Fibroblast of pulmonary artery (primary cell): ENCODE measurements at places on chromosomes 11 and 22.

GRCh38 chr22:17436382-17436980 is 67.2 kb downstream of the CECR2 start:
- DNase-seq, result peak; percentile 25

- DNase-seq, result no peak
Observed at GRCh38 chr11:11521306-11522002, 100.4 kb downstream of the GALNT18 start.

DNA sequence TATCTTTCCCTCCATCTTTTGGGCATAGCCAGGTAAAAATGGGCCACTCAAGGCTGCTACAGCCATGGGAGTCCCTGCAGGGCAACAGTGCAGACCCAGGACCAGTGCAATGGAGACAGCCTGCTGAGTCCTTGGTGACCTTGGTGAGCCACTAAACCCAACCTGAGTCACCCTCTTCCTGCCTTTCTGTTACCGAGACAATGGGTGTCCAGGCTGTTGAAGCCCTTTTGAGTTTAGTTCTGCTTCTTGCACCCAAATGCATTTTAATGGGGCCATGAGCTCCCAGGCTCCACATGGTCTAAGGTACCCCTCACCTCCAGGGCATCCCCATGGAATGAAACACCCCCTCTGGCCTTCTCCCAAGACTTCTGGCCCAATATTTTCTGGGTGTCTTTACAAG is 874 bp upstream of the PLAAT4 start:
- no peak for DNase-seq

GRCh38 chr11:81394311-81394710 is 1339.4 kb downstream of the FAM181B start:
- DNase-seq, result no peak

- no peak for DNase-seq
Observed at GRCh38 chr11:2919837-2920236, 9.4 kb downstream of the PHLDA2 start.

DNA sequence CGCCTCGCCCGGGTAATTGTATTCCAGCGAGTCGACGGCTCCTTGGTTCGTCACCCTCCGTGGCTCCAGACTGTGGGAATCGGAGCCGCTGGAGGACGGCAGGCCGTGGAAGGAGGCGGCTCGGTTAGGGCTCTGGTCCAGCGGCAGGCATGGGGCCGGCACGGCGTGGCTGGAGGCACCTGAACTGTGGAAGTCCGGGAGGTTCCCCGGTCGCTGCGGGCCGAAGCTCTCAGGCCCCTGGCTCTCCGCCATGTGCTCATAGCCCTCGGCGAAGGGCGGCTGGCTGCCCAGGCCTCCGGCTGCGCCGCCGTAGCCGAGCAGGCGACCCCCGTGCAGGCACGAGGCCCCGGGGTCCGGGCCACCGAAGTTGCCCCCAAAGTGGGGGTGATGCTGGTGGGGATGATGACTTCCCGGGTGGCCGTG is 1.7 kb downstream of the MN1 start:
- DNase-seq, result peak; percentile 29

DNA sequence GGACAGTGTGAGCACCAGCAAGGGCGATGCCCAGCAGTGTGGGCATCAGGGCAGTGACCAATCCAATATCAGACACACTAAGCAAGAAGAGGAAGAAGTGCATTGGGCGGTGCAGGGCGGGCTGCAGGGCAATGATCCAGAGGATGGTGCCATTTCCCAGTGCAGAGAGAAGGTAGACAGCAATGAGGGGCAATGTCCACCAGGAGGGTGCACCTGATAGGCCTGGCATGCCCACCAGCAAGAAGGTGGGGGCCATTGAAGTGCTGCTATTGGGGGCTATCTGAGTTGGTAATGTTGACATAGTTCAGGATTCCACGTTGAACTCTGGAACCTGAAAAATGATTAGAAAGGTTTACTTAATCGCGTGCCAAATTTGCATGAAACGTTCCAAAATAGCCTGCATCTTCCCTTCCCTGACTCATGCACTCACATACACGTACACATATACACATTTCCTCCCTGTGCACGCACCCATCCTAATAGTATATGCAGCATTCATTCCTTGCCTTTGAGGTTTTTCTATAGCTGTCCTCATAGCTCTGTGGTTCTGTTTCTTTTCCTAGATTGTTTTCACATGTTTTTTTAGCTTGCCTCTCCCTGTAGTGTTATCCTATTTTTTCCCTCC is at the start of gene OR51S1:
Gene OR51S1, minus strand, starts transcription at position 301 of the 625 bp plus-strand sequence. Its CDS starts 0 bp downstream, at position 301.
- no peak for DNase-seq

DNA sequence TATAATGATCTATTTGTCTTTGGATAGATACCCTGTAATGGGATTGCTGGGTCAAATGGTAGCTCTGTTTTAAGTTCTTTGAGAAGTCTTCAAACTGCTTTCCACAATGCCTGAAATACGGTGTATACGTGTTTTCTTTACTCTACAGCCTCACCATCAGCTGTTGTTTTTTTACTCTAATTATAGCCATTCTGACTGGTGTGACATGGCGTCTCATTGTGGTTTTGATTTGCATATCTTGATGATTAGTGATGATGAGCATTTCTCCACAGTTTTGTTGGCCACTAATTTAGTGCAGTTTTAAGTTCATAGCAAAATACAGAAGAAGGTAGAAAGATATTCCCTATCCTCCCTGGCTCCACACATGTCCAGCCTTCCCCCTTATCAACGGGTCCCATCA is 26.3 kb upstream of the VPREB1 start:
- DNase-seq, result no peak

GRCh38 chr11:23932485-23932898 is 564.4 kb upstream of the LUZP2 start:
- DNase-seq, result peak; percentile 80

- DNase-seq, result no peak
Observed at GRCh38 chr11:83449338-83449913, 163.3 kb upstream of the CCDC90B start.

- DNase-seq, result no peak
Observed at GRCh38 chr22:35889071-35889470, 139.6 kb downstream of the RBFOX2 start.

GRCh38 chr11:121018746-121019145 is 5.2 kb upstream of the TBCEL start:
- no peak for DNase-seq

GRCh38 chr22:45532235-45532631 is 29.6 kb downstream of the FBLN1 start:
- no peak for DNase-seq

- no peak for DNase-seq
Observed at GRCh38 chr22:31627223-31627731, 34.7 kb downstream of the PISD start.

DNA sequence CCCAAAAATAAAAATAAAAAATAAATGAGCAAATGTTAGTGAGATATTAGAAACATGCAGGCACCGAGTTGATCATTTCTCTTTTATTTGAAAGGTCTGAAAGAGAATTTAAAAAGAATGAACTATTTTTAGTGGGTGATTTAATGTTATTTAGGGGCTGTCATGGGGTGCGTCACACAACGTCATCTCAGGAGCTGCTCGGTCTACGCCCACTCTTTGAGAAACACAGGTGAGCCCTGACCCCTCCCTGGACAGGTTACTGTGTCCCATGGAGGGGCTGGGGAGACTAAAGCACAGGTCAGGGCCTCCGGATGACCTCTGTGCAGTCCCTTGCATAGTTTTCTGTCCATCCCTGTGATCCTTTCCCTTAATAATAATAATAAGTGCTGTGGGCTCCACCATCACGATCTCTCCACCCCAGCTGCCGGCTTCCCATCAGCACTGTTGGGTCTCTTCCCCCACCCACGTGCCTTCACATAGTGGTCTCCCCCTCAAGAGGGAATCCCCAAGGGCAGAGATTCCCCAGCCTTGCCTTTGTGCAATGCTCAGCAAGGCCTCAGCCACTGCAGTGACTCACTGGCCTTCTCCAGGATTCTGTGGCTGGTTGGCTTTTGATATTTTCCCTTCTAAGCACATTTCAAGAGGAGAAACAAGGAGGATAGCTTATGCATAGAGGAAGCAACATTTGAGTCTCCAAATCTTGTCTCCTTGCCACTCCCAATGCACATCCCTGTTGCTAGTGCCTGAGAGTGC is 159.9 kb downstream of the TTC17 start:
- DNase-seq, result no peak

DNA sequence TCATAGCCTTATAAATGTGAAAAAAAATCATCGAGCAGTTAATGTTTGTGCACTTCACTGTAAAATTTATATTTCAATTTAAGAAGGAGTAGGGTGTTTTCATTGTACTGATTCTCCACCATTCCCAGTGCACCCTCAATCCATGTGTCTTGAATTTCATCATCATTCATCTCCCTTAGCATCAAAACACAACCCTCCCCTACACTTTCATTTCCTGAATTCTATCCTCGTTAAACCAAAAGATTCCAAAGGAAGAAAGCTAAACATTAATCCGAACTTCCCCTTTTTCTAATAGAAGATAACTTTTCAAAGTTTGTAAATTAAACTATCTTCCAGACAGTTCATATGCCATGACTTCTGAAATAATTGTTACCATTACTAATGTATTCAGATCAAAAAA is 34.1 kb upstream of the OR8B8 start:
- no peak for DNase-seq

- DNase-seq, result no peak
Observed at GRCh38 chr22:41914611-41915034, 251 bp downstream of the SHISA8 start.

GRCh38 chr11:75031224-75031753 is 42.6 kb downstream of the NEU3 start:
- peak; percentile 89 for DNase-seq

DNA sequence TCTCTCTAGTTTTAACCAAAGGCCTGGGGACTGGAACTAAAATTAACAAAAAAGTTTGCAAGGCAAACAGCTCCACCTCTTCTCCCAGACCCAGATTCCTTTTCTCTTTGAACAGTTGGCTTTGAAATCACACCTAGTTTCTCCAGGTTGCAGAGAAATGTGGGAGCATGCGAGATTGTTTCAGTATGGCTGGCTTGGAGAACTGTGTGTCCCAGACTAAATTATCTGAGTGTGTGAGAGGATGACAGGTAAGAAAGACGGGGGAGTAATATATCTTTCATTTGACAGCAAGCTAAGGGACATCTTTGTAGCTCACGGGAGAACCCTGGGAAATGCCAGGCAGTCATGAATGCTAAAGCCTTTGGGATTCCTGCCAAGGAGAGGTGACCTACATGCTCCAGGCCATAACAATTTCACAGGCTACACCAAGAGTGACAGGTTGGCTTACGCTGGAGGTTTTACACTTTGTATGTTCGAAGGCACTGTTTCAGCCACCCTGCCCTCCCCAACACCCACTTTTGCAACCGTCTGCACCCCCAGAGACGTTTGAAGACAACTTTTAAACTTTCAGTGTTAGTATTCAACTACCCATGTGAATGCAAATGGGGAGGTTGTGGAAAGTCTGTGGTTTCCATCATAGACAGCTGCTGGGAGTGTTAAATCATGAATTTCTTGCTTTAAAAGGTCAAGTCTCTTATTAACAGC is 109.3 kb upstream of the SNX19 start:
- no peak for DNase-seq

- DNase-seq, result no peak
Observed at GRCh38 chr11:126233391-126233790, 21.8 kb downstream of the FAM118B start.

DNA sequence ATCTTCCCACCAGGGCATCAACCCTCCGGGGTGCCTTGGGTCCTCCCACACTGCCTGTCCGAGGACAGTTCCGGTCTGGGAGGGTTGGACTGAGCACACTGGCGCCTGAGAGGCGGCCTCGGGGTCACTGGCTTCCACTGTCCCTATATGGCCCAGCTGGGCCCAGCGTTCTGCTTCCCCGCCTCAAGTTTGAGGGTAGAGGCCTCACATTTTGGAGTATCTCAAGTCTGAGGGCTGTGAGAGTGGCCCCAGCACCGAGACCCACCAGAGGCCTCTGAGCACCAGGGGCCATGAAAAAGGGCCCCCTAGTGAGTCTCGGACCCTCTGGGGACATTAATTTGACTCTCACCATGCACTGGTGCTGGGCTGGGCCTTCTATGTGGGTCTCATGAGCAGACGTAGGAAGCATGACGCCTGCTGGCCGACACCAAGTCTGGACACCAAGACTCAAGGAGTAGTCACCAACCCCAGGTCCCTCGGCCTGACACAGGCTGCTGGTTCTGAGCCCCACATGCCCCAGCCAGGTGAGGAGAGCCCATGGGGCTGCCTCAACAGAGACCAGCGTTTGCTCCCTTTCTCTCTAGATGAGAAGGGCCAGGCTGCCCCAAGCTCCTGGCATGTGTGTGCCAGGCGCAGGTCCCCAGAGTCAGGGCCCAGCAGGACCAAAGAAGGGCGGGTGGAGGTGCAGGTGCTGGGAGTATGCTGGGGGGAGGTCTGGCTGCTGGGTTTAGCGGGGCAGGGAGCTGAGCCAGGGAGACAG is 27.5 kb downstream of the ARVCF start:
- no peak for DNase-seq

GRCh38 chr22:48855593-48856307 is 971.9 kb downstream of the BRD1 start:
- no peak for DNase-seq

DNA sequence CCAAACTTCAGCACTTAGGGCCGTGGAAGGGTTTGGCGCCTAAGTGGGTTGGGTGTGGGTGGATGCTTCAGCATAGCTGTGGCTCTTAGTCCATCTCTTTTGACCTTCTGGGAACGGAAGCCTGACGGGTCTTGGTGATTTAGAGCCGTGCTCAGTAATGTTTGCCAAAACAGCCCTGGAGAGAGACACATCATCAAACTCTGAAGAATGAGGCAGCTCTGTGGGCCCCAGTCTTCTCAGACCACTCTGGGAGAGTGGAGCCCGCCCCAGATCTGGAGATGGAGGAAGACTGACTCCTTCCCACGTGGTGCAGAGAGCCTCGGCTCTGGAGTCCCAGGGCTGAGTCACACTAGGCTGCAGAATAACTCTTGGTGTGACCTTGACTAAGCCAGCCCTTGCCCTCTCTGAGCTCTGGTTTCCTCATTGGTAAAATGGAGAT is 168.9 kb downstream of the C11orf91 start:
- peak; percentile 51 for DNase-seq

- no peak for DNase-seq
Observed at GRCh38 chr11:119701591-119702549, 27.1 kb downstream of the NECTIN1 start.

- no peak for DNase-seq
Observed at GRCh38 chr22:49996119-49996517, 16.4 kb downstream of the IL17REL start.

DNA sequence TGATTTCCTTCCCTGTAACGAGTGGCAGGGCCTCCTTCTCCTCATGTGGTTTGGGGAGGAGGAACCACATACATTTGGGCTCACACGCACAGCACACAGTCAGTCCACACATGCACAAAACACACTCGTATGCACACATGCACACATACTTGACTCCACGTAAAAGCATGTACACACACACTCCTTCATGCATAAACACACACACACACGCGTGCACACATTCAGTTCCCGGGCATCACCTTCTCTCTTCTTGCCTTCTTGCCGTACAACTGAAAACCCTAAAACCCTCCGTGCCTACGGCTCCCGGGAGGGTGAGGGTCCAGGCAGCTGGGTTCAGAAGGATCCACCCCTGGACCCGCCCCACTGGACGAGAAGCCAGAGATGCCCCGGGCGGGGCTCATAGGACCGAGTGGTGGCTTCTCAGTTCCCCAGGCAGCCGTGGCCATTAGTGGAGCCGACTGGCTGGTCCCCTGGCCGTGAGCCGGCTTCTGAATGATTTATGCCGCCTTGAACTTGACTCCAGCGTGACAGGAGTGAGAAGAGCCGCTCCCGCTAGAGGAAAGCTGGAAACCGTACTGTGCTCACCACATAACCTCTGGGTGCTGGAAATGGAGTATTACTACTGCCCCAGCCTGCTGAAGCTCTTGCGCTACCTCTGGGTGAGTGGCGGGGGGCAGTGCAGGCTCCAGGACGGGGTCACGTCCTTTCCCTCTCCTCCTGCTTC is 117.4 kb downstream of the KIAA1671 start:
- DNase-seq, result no peak
